ENCODE measurements at places on chromosomes 1 and 21.

DNA sequence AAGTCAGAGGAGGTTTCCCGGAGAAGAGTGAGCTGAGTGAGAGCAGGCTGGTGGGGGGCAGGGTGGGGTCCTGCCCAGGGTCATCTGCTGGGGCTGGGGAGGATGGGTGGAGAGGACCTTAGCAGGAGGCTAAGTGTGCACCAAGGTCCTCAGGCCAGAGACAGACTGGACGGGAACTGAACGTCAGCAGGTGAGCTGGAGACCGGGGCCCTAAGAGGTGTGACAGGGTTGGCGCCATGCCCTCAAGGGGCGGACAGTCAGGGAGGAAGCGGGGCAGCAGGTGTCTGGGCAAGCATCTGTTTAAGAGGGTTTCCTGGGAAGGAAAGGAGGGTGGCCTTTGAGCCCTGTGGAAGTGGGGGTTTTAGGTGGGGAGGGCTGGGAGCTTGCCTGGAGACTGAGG is 13.6 kb upstream of the PTPN7 start:
- no peak for DNase-seq

DNA sequence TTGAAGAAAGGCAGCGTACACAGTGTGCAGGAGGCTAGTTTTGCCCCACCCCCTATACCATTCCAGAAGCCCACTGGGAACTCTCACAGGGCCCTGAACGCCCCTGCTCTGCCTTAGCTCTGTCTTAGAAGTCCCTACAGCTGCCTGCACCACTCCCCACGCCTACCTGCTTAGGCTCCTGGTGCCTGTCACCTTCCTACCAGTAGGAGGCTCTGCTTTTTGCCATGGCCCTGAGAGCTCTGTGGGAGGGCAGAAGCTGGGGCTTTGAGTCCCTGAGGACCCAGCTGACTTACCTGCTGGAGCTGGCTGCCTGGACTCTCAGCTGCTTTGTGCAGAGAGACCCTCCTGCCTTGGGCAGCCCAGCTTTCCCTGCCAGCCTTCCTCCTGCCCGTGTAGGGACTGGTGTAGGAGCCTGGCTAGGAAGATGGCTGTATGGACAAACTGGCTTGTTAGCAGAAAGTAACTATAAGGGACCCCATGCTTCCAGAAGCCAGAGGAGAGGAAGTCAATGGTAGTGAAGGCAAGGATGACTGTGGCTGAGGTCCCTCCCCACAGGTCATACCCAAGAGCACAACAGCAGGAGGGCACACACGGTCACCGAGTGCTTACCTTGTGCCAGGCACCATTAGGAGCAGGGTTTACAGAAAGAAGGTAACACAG is 9.8 kb upstream of the CELSR2 start:
- peak; percentile 38 for DNase-seq

GRCh38 chr1:56780826-56781225 is 38.4 kb downstream of the FYB2 start:
- no peak for DNase-seq

- DNase-seq: peak; percentile 23
Measured at GRCh38 chr1:90133133-90133532, 138.2 kb downstream of the ZNF326 start.

Measured in fibroblast of mammary gland (primary cell).